ENCODE measurements at places on chromosomes 1 and 21. TPM values are rescaled to one million over a fixed set of nuclear protein-coding genes. Genes with fewer than 3 reads are reported as not detected.

CEP350 gene
- 59.3 TPM for total RNA-seq

DNA sequence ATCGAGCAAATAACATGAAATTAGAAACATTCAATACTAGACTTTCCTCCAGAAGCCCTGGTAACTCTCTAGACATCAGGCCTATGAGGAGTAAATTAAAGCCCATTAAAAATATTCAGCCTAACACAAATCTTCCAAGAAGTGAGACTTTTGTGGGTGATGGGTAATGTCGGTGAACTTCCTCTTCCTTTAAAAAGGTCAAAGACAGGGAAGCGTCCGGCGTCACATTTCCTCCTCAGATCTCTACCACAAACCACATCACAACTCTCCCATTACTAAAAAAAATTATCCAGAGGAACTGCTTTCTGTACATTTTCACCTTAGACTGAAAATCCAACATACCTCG, 1.4 kb downstream of the EIF4G3 start:
- DNase-seq, result peak; percentile 45

GRCh38 chr1:115408533-115408932, 70.5 kb upstream of the NGF start:
- DNase-seq, result no peak

DNA sequence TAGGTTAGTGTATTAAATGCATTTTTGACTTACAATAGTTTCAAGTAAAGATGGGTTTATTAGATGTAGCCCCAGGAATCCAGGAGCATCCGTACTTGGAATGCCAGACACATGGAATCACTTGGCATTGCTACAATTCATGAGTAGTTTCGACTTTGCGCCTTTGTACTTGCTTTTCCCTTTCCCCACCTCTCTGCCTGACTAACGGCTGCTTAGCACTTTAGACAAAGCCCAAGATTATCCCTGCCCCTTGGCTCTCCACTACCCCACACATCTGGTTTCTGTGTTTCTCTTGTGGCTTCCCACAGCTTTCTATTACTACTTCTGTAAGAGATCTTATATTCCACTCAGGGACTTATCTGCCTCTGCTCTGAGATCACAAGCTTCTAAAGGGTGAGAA, 397.7 kb upstream of the POU3F1 start:
- DNase-seq, result no peak

DNA sequence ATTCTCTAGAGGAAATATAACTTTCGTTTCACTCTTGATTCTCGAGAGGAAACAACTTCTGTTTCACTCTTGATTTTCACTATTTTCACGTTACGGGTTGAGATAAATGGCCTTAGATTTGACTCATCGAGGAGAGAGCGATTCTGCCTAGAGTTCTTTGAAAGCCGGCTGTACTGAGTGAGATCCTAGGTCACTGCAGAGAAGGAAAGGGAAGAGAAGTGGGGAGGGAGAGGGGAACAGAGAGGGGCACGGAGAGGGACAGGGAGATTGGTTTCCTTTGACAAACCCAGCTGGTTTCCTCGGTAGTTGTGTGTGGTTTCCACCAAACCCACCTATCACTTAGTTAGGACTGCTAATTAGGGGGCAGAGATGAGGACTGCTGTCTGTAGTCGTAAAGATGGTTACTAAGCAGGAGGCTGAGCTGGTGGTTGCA, 21.6 kb upstream of the GPR137B start:
- DNase-seq, result peak; percentile 47

CELA2A gene
- not detected for total RNA-seq

SMCP gene
- total RNA-seq, result not detected

Data from activated CD8-positive, alpha-beta T cell treated with anti-CD3 and anti-CD28 coated beads, Interleukin-2, amount 10 ng/mL, durations not matched to agents 7 days and 5 days (primary cell).